ENCODE measurements at places on chromosomes 2 and 18.

- no peak for DNase-seq
Measured at GRCh38 chr2:160742667-160743066, 249.1 kb upstream of the RBMS1 start.

DNA sequence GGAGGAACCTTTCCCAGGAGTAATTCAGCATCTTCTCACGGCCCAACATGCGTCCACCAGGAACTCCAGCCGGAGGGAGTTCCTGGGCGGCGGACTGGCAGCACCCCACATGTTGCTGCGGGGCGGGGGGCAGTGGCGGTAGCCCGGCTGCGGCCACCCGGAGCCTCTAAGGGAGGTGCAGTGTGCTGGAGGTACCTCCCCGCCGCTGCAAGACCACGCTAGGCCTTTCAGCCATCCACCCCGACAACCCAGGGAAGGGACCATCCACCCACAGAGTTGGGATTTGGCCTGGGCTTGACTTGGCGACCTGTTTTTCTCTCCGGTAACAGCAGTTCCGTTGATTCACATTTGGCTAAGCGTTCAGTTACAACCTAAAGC, 625 bp downstream of the LYPD6 start:
- no peak for DNase-seq

DNA sequence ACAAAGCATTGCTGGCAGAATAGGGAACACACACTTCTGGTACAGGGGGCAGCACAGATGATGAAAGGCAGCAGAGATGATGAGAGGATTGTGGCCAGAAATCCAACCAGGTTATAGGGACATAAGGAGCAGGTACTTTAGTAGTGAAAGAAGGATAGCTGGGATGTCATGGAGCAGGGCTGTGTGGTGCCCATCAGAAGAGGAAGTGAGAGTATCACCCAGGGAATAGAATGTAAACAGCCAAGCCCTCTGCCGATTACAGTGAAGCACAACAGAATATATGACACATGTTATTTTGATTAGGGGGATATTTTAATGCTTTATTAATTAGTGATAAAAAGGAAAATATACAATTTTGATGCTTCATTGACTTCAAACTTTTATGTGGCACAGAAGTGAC, 883.4 kb upstream of the CDH2 start:
- DNase-seq, result no peak

DNA sequence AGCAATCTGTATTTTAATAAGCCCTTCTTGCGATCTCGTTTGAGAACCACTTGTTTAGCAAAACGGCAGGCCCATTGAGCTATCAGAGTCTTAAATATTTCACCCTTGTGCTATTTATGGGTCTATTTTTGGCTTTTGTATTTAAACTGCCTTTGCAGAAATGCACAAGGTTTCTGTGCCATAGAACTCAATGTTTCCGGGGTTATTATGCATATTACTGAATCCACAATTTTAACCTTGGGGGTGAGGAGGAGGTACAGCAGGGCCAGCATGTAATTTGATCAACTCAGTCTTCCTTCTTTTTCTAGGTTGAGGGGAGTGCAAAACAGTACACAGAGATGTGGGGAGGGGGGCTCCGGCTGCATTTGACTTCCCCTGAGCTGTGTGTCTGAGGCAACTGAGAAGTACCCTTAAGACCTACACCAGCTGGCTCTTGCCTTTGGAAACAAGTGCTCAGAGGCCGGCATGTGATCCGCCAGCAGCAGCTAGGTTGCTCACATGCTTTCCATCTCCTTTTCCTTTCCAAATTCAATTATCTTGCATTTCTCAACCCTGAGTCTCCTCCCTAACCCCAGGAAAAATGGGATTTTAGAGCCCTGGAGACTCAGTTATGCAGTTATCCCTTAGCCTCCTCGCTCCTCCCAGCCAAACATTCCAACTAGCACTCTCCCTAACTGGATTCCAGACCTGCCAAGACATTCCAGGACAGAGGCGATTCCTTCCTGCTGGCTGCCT, 103.0 kb downstream of the HNRNPLL start:
- DNase-seq, result no peak

DNA sequence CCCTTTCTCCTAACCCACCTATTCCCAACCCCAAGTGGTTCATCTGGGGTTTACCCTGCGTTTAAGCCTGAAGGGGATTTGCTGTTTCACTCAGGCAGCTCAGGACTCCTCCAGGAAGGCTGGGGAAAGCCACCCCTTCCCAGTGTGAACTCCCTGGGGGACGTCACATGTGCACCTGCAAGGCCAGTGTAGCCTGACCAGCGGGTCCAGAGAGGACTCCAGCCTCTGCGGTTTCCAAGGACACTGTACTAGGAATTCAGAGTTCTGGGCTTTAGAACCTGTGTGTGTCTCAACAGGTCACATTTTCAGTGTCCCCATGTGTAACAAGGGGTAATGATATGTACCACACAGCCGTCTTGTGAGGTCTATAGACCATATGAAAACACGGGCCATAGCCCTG, 17.9 kb downstream of the EHD3 start:
- DNase-seq, result no peak

DNA sequence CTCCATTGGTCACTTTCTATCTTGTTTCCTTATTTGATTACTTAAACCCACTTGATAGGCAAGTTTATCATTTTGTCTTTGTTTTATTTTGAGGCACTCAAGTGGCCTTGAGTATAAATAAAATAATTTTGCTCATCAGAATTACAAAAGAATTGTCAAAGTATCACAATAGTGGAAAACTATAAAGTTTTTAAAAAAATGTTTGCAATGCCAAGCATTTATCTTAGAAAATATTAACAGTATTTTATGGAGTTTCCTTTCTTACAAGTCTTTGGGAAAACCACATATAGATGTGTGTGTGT, 14.7 kb downstream of the PMS1 start:
- DNase-seq, result no peak

DNA sequence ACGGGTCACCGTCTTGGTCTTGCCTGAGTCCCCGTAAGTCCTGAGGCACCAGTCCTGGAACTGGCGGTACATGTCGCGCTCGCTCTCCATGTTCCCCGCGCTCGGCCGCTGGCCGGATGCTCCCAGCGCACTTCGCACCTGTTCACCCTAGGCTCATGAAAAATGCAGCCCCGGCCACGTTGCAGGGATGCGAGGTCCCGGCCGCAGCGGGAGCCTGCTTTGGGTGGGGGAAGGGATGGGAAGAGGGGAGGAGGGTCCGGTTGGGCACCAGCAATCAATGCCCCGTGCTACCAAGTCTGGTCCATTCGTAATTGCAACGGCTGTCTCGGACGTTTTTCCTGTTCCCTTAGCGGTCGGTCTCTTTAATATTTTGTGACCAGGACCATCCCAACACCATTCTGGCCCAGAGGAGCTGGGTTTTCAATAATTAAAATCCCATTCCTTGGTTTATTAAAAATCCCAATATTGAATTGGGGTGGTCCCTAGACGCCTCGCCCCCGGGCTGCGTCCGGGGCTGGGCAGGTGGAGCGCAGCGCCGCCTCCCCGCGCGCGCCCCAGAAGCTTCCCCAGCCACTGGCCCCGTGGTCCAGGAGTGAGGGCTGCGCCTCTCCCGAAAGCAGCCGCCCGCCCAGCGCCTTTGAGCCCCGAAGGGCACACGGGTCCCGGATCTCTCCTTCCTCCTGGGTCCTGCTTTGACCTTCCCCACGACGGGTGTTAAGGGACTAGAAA, 1.4 kb downstream of the NOL4 start:
- DNase-seq, result no peak

DNA sequence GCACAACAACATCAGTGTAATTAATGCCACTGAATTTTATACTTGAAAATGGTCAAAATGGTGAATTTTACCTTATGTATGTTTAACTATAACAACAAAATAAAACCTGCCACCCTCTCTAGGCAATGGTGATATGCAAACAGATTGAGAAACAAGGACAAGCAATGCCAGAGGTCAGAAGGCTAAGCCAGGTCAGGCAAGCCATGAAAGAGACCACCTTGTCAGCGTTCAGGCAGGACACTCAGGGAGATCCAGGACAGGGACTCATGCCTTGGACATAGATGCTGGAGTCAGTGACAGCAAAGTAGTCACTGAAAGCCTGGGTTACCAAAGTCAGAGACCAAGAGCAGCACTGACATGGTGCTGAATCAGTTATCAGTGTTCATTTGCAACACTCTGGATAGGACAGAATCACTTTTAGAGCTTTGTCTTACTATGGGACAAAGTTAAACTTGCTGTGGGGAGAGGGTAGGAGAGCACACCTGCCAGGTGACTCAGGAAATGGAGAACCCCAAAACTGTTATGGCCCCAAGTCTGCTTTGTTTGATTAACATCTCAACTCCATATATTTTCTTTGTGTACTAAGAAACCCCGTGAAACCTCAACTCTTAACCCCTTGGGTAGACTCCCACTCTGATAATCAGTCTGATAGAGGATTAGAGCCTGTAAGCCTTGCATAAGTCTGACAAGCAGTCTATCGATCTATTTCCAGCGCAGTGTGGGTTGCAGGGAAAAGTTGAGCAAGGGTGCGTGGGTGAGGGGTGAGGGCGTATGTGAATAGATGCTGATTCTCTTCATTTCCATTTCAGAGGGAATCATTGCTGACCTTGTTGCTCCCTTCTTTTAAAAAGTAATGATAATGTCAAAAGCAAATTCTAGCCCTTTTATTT, 48.7 kb upstream of the ZNF385B start:
- no peak for DNase-seq

DNA sequence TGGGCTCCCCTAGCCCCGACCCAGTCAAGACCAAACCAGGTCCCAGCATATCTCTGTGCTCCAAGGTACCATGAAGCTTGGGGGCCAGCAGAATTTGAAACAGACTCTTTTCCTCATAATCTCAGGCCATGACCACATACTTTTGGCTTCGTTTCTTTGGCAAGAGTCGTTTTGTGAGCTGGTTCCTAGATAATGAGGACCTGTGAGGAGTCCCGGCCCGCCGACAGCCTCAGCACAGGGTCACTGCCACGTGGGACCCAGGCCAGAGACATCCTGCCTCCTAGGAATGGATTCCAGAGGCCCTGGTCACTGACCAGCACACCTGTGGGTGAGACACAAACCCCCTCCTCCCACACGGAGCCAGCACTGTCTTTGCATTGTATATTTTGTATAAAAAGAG, 73.5 kb downstream of the VAPA start:
- no peak for DNase-seq
